ENCODE measurements at places on chromosomes 16 and 17.

DNA sequence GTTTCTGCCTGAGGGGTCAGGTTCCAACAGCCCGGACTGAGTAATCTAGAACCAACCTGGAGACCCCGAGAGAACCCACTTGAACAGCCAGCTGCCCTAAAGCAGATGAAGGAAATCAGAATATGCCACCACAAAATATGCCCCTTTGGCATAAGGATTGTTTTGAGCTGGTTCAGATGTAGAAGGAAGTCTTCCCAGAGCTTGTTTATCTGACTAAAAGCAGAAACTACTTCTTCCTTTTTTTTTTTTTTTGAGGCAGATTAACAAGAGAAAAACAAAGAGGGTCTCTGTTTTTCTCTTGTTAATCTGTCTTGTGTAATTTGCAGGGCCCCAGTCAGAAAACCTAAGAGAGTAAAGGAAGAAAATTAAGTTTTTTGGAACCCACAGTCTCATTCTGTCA is 53.0 kb downstream of the PECAM1 start:
- no peak for DNase-seq

- no peak for DNase-seq
These were observed 39.7 kb downstream of the USP10 start for GRCh38 chr16:84739349-84740124.

- no peak for DNase-seq
These were observed 260.0 kb downstream of the HAPSTR1 start for GRCh38 chr16:9351440-9351839.

DNA sequence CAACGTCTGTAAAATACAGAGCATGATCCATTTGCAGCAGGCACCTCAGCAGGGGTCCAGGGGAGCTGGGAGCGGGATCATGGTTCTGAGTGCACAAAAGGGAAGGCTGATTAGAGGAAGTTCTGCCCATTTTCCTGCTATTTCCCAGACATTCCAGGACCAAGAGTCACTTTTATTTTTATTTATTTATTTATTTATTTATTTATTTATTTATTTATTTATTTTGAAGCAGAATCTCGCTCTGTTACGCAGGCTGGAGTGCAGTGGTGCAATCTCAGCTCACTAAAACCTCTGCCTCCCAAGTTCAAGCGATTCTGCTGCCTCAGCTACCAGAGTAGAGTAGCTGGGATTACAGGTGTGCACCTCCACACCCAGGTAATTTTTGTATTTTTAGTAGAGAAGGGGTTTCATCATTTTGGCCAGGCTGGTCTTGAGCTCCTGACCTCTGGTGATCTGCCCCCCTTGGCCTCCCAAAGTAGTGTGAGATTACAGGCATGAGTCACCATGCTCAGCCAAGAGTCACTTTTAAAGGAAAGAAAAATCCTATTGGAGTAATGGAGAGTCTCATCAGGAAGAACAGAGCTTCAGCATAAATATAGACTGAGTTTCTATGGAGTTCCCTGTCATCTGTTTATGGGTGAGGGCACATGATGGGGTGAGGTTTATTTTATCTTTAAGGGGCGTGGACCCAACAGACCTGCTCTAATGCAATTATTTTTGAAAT is 355.2 kb downstream of the HAPSTR1 start:
- DNase-seq, result no peak

GRCh38 chr16:90078579-90078895 is 1.4 kb upstream of the PRDM7 start:
- DNase-seq, result no peak

- DNase-seq, result no peak
These were observed 89.2 kb downstream of the MAP2K6 start for GRCh38 chr17:69503711-69504110.

DNA sequence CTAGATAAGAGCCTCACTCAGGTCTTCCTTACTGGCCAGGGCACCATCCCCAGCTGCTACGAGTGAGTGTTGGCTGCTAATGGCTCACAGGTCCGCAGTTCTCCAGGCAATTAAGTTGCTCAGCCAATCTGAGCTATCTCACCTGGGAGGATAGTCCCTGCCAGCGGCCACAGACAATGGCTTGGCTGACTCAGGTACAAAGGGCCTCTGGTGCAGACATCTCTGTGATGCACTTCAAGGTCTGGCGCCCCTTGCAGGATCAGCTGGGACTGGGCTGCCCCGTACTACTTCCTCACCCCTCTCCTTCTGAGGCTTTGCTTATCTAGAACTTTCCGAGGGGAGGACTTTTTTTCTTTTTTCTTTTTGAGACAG is 49.2 kb upstream of the EMP2 start:
- DNase-seq, result no peak

DNA sequence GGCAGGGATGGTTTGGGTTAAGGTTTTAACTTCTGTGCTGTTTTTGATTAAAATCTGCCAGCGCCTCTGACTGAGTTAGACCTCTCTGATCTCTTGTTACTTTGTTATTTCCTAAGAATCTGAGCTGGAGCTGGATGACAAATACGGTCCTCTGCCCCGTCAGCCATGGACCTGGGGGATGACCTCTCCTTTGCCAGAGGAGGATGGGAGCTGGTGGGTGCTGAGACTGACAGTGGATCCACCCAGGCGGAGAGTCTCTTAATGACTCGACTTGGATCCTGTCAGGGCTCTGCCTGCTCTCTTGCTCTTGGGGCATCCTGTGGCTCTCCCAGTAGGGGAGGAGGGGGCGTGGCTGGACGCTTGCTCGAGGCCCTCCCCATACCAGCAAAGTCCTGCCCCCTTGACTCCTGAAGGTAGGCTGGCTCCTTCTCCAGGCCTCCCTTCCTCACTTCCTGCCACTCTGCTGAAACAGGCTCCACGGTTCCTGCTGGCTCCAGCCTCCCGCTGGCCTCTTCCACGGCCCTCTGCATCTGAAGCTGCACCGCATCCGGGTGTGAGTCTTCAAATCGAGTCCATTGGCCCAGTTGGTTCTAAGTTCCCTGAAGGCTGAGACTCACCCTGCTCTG is 24.8 kb upstream of the MAP3K14 start:
- DNase-seq, result no peak

DNA sequence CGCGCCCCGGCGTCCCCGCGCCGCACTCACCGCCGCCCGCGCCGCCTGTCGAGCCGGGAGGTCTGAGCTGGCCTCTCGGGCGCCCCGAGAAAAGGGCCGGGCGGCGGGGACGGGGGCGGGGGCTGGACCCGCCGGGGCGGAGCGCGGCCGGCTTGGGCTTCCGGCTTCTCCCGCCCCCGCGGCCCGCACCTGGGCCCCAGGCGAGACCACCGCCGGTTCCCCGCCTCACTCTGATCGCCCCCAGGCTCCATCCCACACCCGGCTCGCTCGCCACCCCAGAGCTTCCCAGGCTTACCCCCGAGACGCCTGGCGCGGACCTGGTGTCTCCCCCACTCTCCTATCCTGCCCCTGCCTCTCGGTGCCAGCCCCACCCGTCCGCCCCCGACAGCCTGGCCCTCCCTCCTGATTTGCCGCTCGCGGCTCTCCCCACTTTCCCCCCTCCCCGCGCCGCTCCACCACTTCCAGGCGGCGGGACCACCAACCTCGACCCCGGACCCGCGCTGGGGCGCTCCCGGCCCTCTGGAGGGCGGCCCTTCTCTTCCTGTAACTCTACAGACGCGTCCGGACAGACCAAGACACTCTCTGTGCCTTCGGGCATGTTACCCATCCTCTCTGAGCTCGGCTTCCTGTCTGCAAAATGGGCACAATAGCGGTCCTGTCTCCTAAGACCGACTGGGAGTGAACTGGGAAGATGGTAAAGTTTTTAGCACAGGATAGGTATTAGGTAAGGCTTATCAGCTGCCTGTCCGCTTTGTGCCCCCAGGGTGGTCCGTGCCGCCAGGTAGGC is at the start of gene LITAF:
Gene LITAF, minus strand, starts transcription at position 64 of the 787 bp plus-strand sequence. CDS start 30,189 bp downstream, outside the sequence.
- DNase-seq, result peak; percentile 39

DNA sequence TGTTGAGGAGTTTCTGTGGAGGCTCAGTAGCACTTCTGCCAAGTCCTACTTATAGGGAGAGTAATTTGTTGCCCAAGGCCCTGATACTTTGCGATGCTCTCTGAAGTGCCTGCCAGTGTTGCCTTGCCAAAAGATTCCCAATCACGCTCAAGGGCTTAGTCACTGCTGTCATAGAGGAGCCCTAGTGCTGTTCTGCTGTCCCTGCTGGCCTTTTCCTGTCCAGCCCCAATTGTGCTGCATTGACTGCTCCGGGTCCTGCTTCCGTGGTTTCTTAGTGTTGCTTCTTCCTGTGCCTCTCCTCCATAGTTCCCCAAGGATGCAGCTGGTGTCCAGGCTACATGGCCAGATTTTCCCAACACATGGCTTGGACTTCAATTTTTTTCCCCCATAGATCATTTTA is 13.9 kb downstream of the NUP93 start:
- DNase-seq, result no peak

GRCh38 chr16:19746561-19746960 is 28.5 kb downstream of the IQCK start:
- no peak for DNase-seq

GRCh38 chr16:25855063-25855462 is 163.3 kb downstream of the HS3ST4 start:
- no peak for DNase-seq

GRCh38 chr16:52861614-52862022 is 191.1 kb downstream of the CHD9NB start:
- no peak for DNase-seq

DNA sequence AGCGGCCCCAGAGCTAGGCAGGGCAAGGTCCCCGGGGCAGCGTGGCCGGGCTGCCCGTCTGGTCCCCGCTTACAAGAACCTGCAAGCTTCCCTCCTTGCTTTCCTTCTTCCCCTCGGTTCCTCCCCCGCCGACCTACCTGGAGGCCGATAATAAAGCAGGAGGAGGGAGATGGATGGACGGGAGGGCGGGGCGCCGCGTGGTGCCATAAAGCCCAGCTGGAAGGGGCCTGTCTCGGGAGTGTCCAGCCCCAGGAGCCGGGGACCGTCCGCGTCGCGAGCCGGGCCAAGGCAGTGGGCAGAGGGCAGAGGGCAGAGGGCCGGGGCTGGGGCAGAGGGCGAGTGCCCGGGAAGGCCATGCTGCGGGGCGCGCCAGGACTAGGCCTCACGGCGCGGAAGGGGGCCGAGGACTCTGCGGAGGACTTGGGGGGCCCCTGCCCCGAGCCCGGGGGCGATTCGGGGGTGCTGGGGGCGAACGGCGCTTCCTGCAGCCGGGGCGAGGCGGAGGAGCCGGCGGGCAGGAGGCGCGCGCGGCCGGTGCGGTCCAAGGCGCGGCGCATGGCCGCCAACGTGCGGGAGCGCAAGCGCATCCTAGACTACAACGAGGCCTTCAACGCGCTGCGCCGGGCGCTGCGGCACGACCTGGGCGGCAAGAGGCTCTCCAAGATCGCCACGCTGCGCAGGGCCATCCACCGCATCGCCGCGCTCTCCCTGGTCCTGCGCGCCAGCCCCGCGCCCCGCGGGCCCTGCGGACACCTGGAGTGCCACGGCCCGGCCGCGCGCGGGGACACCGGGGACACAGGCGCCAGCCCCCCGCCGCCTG is at the start of gene BHLHA9:
Gene BHLHA9, plus strand, starts transcription at position 235 of the 820 bp plus-strand sequence. Its CDS starts 120 bp downstream, at position 355.
- no peak for DNase-seq

DNA sequence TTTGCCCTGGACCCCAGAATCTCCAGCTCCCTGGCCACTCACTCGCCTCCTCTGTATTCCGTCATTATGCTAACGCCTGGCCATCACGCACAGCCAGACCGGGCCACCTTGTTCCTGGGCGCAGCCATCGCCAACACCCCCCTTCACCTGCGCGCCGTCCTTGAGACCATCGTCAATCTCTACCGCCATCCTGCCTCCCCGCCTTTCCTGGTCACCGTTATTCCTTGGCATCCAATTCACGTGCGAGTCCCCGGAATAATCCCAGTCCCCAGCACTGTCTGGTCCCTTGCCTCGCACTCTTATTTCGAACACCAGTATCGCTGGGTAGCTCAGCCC is 541 bp downstream of the VKORC1 start:
- DNase-seq, result no peak

DNA sequence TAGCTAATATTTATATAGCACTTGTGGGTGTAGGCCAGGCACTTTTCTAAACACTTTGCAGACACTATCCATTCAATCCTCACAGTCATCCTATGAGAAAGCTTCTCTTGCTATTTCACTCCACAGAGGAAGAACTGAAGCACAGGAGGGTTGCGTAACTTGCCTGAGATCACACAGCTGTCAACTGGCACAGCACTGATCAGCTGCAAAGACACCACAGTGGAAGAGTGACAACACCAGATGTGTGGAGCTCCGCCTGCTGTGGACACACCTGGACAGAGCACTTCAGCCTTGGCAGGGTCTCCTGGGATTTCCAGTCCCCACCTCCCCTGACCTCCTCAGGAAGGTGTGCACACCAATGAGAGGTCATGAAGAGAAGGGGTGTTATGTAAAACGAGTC is 13.3 kb upstream of the CNEP1R1 start:
- no peak for DNase-seq

- no peak for DNase-seq
These were observed 2.4 kb upstream of the CACNA1H start for GRCh38 chr16:1150511-1150982.

DNA sequence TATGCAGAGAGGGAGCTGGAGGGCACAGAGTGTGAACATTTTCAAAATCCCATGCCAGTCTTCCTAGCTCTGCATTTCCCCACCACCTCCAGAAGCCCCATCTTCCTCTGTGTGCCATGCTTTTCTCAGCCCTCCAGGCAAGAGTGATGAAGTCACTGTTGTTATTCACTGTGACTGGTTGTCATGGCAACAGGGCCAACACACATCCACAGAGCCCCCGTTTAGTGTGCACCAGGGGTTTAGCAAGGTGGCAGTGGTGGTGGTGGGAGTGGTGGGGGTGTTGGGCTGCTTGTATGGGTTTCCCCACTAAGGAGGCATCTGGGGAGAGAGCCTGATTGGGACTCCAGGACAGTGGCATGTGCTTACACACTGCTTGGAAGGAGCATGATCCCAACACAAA is 309.9 kb upstream of the ASIC2 start:
- DNase-seq, result no peak

DNA sequence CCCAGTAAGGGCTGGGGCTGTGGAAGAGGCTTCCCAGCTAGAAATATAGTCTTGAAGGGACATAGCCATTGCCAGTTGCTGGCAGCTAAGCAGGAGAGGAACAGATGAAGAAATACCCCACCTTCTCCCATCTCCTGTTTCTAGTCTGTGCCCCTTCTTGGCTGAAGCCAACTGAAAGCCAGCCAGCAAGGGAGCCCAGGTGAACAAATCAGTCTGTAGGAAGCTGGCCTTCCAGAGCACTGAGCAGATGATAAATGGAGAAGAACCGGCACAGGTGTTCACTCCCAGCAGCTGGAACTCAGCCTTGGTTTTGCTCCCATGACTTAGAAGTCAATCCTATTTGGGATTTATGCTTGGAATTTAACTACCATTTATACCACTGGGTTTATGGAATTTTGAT is 69.2 kb upstream of the DHX40 start:
- DNase-seq, result no peak

Data from effector CD8-positive, alpha-beta T cell (primary cell).